ENCODE measurements at places on chromosomes 16 and 17. TPM values are rescaled to one million over a fixed set of nuclear protein-coding genes. Genes with fewer than 3 reads are reported as not detected.

The SEPTIN12 gene
- total RNA-seq: not detected

The CACNB1 gene
- 3.7 TPM for total RNA-seq

The NR1D1 gene
- total RNA-seq: 19.1 TPM

The KRT33B gene
- not detected for total RNA-seq

The ATP2A1 gene
- total RNA-seq: 0.38 TPM

The PIRT gene
- total RNA-seq: not detected

The ZKSCAN2 gene
- total RNA-seq: 4.4 TPM

The PLA2G10 gene
- not detected for total RNA-seq

The CIITA gene
- 9.4 TPM for total RNA-seq

The DYNLL2 gene
- total RNA-seq: 93.5 TPM

DNA sequence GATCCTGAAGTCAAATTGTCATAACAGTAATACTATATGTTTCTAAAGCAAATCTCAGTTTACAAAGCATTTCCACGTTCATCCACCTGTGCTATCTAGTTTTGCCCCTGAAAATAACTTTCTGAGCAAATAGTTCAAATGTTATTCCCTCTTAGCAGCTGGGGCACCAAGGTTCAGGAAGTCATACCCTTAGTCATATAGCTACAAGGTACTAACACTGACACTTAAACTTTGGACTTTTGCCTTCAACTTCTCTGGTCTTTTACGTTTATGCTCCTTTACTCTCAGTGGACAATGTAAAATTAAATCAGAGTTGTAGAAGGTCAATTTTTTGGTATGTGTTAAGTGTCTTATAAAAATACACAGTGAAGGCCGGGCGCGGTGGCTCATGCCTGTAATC is 33.0 kb downstream of the COX11 start:
- H3K4me1 ChIP-seq: no peaks in the 10 kb centered on the region
- no peak overlapping the region for H3K4me3 ChIP-seq
- no peaks in the 10 kb centered on the region for H3K27me3 ChIP-seq
- H3K36me3 ChIP-seq: peaks cover 36% of the 10 kb centered on the region

DNA sequence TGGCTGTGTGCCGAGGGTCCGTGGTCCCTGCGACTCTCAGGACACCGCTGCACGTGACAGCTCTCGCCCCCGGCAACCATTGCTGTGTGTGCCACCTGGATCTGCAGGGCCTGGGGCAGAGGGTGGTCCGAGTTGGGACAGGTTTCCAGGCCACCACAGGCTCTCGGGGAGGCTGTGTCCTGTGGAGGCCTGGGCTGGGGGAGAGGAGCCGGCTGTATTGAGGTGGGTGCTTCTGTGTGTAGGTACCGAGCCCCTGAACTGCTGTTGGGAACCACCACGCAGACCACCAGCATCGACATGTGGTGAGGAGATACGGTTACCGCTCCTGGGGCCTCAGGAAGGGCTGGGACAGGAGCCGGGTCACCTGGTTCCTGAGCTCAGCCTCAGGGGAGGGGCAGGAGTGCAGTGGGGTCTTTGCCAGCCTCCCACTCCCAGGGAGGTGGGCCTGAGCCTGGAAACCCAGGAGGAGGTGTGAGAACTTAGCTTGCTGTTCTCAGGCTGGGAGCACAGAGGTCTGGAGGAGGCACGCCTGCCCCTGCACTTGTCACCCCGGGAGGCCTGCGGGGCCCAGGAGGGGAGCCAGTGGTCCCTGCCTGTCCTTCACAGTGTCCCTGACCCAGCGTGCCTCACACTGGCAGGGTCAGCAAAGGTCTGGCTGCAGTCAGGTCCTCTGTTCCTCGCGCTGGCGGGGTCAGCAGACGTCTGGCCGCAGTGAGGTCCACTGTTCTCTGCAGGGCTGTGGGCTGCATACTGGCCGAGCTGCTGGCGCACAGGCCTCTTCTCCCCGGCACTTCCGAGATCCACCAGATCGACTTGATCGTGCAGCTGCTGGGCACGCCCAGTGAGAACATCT is 7.3 kb downstream of the SPATA2L start:
- peaks cover 36% of the 10 kb centered on the region for H3K36me3 ChIP-seq
- H3K4me1 ChIP-seq: no peaks in the 10 kb centered on the region
- no peak for DNase-seq
- no peak overlapping the region for H3K4me3 ChIP-seq
- H3K27me3 ChIP-seq: no peaks in the 10 kb centered on the region

- H3K27ac ChIP-seq: peak overlapping the region; percentile 76
- H3K36me3 ChIP-seq: no peaks in the 10 kb centered on the region
- H3K27me3 ChIP-seq: no peaks in the 10 kb centered on the region
- no peak for DNase-seq
Observed at GRCh38 chr17:82105417-82105881, 7.4 kb upstream of the FASN start.

- H3K4me1 ChIP-seq: peaks cover 39% of the 10 kb centered on the region
- H3K27ac ChIP-seq: peak within 1 kb of the TSS; percentile 91
- DNase-seq: peak; percentile 72
- no peaks in the 10 kb centered on the region for H3K36me3 ChIP-seq
- peak within 1 kb of the TSS; percentile 83 for H3K4me3 ChIP-seq
Observed at GRCh38 chr16:57091975-57092785, at the start of gene CPNE2. Gene CPNE2, plus strand, starts transcription at chr16:57092583. Its CDS starts 18,160 bp downstream, at chr16:57110743.

DNA sequence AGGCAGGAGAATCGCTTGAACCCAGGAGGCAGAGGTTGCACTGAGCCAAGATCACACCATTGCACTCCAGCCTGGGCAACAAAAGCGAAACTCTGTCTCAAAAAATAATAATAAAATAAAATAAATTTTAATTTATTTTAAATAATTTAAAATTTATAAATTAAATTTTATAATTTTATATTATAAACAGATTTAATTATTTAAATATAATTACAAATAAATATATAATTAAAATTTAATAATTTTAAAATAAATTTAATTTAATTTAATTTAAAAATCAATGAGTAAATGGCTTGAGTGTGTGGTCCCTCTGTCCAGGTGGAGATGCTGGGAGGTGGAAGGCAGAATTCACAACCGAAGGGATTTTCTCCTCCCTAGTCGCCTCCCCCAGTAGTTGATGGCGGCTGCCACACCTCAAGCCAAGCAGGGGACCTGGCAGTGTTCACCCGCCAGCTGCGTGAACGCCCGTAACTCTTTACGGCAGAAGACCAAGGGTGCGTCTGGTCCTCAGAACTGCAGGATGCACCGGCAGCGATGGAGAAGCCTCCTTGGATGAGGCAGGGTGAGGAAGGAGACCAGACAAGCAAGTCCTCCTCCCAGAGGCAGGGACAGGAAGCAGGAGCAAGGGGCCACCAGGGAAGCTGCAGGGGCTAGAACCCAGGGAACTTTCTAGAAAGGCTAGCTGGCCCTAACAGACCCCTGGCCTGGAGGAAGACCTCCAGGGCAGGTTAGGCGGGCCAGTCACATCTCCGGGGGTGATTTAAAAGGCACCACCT is 22.9 kb upstream of the KRT17 start:
- peaks cover 6% of the 10 kb centered on the region for H3K27me3 ChIP-seq
- no peaks in the 10 kb centered on the region for H3K36me3 ChIP-seq
- H3K4me1 ChIP-seq: peaks cover 14% of the 10 kb centered on the region
- H3K4me3 ChIP-seq: no peak overlapping the region
- no peak overlapping the region for H3K27ac ChIP-seq

DNA sequence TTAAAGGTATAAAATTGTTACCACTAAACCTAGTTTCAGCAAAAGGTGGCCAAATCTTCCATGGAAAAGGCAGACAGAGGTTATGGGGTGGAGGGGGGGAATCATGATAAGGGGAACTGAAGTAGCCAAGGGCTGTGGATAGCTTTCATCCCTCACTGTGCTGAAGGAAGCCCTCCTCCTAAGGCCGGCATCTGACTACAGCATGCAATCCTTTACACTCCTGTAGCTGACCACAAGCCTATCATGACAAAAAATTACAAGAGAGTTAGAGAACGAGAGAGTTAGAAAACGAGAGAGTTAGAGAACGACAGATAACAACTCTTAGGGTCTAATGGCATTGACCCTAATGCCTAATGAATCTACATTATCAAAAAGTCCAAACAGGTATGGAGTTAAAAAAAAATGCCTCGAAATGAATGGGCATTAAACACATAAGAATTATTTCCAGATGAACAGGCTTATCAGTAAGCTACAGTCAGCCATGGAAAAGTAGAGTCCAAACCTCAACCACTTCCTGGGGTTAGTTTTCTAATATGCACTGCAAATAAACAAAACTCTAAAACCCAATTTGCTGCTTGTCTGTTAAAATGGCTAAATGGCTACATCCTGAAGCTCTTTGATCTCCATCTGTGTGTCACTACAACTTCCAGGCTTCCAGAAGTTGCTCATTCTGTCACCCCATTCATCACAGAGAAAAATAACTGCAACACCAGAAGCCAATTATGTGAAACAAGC is 29.7 kb downstream of the DUSP14 start:
- DNase-seq: no peak
- H3K27ac ChIP-seq: no peak overlapping the region
- peaks cover 63% of the 10 kb centered on the region for H3K36me3 ChIP-seq
- peaks cover 20% of the 10 kb centered on the region for H3K4me1 ChIP-seq

GRCh38 chr16:52537516-52537915 is 9.4 kb downstream of the TOX3 start:
- DNase-seq: no peak
- H3K27ac ChIP-seq: no peak overlapping the region
- no peak overlapping the region for H3K4me3 ChIP-seq
- H3K36me3 ChIP-seq: no peaks in the 10 kb centered on the region
- peaks cover 40% of the 10 kb centered on the region for H3K27me3 ChIP-seq

DNA sequence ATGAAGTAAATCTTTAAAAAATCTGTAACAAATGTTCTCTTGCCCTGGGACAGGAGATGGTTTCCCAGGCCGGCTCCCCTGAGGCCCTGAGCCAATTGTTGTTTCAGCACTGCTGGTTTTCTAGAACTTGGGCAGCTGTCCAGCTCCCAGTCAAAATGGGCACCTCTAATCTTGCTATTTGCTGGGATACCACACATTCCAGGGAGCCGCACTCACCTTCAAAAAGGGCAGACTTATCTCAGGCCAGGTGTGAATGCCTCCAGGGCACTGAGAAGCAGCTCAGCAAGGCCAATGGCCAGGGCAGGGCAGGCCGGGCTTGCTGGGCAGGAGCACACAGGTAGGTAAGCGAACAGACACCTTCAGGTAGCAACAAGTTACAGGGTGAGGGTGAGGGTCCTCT is 24.4 kb downstream of the TRIM16 start:
- H3K27me3 ChIP-seq: no peaks in the 10 kb centered on the region
- peaks cover 29% of the 10 kb centered on the region for H3K4me1 ChIP-seq
- peak overlapping the region; percentile 88 for H3K27ac ChIP-seq
- no peak for DNase-seq

DNA sequence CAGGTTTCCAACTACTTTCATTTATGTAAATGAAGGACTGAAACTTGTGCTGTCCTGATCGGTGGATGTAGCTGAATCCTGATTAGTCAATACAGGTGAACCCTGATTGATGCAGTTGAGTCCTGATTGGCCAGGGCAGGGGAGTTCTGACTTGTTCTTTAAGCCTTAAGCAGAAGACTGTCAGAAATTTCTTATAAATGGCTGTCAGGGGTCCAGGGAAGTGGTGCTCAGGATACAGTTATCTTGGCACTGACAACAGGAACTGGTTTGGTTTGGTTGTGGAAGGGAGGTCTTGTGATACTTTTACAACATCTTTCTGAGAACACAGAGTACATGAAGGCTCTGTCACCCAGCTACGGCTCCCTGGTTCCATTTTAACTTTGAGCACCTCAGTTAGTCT is 132.1 kb downstream of the KCNJ12 start:
- DNase-seq: no peak
- H3K27me3 ChIP-seq: peaks cover 27% of the 10 kb centered on the region
- H3K4me3 ChIP-seq: no peak overlapping the region
- H3K36me3 ChIP-seq: no peaks in the 10 kb centered on the region
- H3K27ac ChIP-seq: no peak overlapping the region
- peaks cover 16% of the 10 kb centered on the region for H3K4me1 ChIP-seq

- H3K4me1 ChIP-seq: peaks cover 7% of the 10 kb centered on the region
- no peak overlapping the region for H3K4me3 ChIP-seq
- H3K36me3 ChIP-seq: no peaks in the 10 kb centered on the region
- H3K27me3 ChIP-seq: peaks cover 30% of the 10 kb centered on the region
- H3K27ac ChIP-seq: no peak overlapping the region
Observed at GRCh38 chr17:68298601-68299000, 7.3 kb downstream of the ARSG start.

DNA sequence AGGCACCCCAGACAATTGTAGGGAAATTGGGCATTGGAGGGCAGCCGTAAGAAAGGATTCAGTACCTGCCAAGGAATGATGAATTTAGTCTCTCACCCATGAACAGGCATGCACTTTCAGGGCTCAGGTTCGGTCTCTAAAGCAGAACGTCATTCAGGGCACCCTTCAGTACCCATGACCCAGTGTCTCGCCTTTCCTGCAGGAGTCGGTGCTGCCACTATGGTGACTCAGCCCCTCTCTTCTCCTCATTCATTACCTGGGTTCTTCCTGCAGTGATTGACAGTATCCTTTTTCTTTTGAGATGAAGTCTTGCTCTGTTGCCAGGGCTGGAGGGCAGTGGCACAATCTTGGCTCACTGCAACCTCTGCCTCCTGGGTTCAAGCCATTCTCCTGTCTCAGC is 8.4 kb downstream of the SOST start:
- no peaks in the 10 kb centered on the region for H3K36me3 ChIP-seq
- peaks cover 15% of the 10 kb centered on the region for H3K4me1 ChIP-seq
- H3K4me3 ChIP-seq: no peak overlapping the region
- H3K27ac ChIP-seq: no peak overlapping the region
- H3K27me3 ChIP-seq: peaks cover 8% of the 10 kb centered on the region

DNA sequence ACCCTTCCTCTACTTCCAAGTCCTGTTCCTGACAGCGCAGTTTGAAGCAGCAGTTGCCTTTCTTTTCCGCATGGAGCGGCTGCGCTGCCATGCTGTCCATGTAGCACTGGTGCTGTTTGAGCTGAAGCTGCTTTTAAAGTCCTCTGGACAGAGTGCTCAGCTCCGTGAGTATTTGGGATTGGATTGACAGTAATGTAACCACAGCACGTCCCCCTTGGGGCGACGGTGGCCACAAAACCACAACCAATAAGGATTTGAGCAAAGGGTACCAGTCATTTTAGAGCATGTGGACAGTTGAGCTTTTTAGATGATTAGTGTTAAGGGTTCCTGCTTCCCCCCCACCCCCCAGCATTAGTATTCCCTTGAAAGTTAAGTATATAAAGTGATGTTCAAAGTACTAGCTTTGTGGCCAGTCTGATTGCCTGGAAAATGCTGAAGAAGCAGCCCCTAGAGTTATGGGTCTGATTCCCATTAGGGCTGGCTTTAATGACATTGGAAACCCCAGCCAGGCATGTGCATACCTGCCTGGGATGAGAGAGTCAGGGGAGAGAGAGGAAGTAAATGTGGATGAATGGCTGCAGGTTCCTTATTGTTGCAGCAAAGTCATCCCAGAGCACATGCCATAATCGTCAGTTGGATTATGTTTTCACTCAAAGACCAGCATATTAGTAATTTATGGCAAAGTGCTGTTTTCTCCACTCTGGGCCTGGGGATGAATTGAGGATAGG is 31.6 kb upstream of the SLC12A3 start:
- H3K27me3 ChIP-seq: no peaks in the 10 kb centered on the region
- peaks cover 8% of the 10 kb centered on the region for H3K4me1 ChIP-seq
- no peak overlapping the region for H3K4me3 ChIP-seq

- H3K27me3 ChIP-seq: peaks cover 10% of the 10 kb centered on the region
- peak; percentile 3 for DNase-seq
- peaks cover 19% of the 10 kb centered on the region for H3K4me1 ChIP-seq
Observed at GRCh38 chr16:85419503-85420408, 193.4 kb upstream of the GSE1 start.

- H3K4me3 ChIP-seq: no peak overlapping the region
- H3K4me1 ChIP-seq: peaks cover 38% of the 10 kb centered on the region
- no peaks in the 10 kb centered on the region for H3K36me3 ChIP-seq
- H3K27me3 ChIP-seq: peaks cover 14% of the 10 kb centered on the region
- DNase-seq: peak; percentile 6
Observed at GRCh38 chr17:231966-232807, 50.7 kb upstream of the DOC2B start.

All from left ventricle myocardium inferior (tissue), 1 donor.